Heart left ventricle (tissue), 16 donors: ENCODE measurements at places on chromosomes 12 and 14. TPM values are rescaled to one million over a fixed set of nuclear protein-coding genes. Genes with fewer than 3 reads are reported as not detected.
A peak's percentile ranks its signal among the peaks of the same experiment; 100 is the strongest.

GRCh38 chr12:34290381-34290995 is 268.2 kb downstream of the ALG10 start:
- no peaks in the 10 kb centered on the region for H3K36me3 ChIP-seq
- H3K4me1 ChIP-seq = no peaks in the 10 kb centered on the region
- no peaks in the 10 kb centered on the region for H3K27me3 ChIP-seq
- H3K4me3 ChIP-seq = no peak overlapping the region
- DNase-seq = peak; percentile 2

CFAP54 gene
- 0.31 TPM for total RNA-seq

DNA sequence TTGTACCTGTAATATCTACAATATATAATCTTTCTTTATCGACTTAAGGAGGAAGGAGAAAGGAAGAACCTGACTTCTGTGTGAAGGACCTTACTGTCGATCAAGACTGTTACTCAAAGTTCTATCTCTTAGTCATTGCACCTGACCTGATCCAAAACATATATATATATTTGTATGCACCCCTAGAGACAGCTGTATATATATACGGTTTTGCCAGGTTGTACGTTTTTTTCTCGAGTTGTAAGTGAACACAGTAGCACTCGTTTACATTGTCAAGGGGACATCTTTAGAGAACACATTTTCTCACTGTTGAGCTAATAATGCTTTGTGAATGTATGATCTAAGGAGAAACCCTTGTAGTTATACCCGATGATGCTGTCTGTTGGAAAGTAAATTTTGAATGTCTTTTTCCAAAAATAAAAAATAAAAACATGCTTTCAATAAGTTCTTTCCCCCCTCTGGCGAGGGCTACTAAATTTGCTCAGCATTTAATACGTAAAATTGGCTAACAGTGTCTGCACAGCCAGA is 536 bp upstream of the SLC35E3 start:
- H3K4me1 ChIP-seq = no peaks in the 10 kb centered on the region
- no peak for DNase-seq
- peaks cover 20% of the 10 kb centered on the region for H3K36me3 ChIP-seq
- H3K27ac ChIP-seq = peak overlapping the region; percentile 53
- no peaks in the 10 kb centered on the region for H3K27me3 ChIP-seq
- peak overlapping the region; percentile 73 for H3K4me3 ChIP-seq

DNA sequence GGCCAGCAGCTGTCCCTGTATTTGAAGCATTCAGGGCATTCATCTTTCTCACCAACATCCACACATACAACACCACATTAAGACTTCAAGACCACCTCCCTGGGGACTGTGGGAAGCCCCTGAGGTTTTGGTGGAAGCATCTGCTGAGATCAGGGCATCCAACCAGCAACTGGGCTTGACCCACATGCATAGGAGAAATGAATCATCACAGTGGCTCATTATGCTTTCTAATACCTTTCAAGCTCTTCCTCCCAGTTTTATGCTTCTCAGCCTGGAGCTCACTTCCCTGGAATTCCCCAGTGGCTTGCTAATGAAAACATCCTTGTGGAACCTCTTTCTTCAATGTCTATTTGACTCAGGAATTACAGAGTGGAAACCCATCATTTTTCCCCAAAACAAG is 21.4 kb upstream of the CMKLR1 start:
- no peak overlapping the region for H3K4me3 ChIP-seq
- no peaks in the 10 kb centered on the region for H3K4me1 ChIP-seq
- no peak overlapping the region for H3K27ac ChIP-seq
- no peak for DNase-seq

DNA sequence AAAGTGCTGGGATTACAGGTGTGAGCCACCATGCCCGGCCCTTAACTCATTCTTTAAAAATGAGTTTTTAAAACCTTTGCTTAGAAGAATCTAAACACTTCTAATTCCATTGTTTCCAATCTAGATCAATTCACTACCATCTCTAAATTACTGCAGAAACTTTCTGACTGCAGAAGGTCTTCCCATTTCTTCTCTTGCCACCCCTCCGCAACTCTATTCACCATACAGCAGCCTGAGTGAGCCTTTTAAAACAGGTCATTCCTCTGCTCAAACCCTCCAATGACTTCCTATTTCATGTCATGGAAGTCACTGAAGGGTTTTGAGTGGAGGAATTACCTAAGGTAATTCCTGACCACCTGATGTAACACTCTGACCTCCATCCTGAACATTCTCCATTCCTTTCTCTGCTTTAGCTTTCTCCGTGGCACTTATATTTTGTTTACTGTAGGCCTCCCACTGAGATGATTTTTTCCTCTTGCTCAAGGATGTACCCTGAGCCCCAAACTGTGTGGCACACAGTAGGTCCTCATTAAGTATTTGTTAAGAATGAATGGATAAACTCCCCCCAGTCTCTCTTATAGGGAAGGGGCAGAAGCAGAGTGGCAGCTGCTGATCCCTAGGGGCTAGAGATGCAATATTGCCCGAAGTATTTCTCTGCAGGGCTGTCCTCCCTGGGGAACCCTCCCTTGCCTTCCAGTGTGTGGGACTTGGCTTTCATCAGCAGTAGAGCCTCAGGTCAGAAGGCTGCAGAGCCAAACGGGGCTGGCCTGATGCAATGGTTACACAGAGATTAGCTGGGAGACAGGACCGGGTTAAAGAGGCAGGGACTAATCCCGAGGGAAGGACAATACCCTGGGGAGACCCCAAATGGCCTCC is 1.2 kb downstream of the DDIT3 start:
- H3K36me3 ChIP-seq = peaks cover 42% of the 10 kb centered on the region
- peak overlapping the region; percentile 64 for H3K4me3 ChIP-seq
- peaks cover 47% of the 10 kb centered on the region for H3K4me1 ChIP-seq
- no peaks in the 10 kb centered on the region for H3K27me3 ChIP-seq

ZNF140 gene
- 9.3 TPM for total RNA-seq

GRCh38 chr14:92877757-92878431 is 45.1 kb upstream of the CHGA start:
- no peaks in the 10 kb centered on the region for H3K27me3 ChIP-seq
- H3K4me1 ChIP-seq = peaks cover 10% of the 10 kb centered on the region
- no peak overlapping the region for H3K4me3 ChIP-seq
- no peaks in the 10 kb centered on the region for H3K36me3 ChIP-seq
- H3K27ac ChIP-seq = no peak overlapping the region
- peak; percentile 55 for DNase-seq

KLHL33 gene
- total RNA-seq = 0.07 TPM

DNA sequence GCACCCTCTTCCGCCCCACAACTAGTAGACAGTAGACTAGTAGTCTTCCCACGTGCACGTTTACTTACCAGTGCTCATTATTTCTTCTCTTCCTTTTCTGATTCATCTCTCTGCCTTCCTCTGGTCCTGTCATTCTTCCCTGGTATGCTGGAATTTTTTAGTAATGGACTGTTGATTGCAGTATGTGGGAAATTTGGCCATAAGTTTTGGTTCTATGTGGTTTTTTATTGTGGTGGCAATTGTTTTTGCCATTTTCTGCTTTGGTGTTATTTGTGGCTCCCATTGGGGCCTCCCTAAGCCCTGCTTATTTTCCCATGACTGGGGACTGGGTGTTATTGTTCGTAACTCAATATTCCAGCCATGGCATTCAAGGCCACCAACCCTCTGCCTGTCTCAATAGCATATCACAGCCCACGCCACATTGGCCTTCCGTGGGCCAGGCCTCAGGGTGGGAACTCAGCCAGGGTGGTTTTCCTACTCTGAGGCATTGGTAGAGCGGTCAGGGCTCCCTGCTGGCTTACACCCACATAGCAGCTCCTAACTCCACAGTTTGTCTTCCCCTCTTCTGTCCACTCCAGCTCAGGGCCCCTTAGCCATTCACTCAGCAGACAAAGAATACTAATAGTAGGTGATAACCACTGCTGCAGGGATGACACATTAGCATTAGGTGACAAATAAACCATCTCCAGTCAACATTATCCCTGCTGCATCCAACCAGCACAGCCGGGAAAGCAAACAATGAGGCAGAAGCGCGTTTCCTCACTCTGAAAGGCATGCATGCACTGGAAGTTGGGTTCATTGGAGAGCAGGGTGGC is 321.5 kb downstream of the CACNA1C start:
- no peaks in the 10 kb centered on the region for H3K36me3 ChIP-seq
- H3K4me3 ChIP-seq = no peak overlapping the region
- no peaks in the 10 kb centered on the region for H3K27me3 ChIP-seq
- H3K27ac ChIP-seq = peak overlapping the region; percentile 72
- DNase-seq = no peak
- peaks cover 58% of the 10 kb centered on the region for H3K4me1 ChIP-seq

DNA sequence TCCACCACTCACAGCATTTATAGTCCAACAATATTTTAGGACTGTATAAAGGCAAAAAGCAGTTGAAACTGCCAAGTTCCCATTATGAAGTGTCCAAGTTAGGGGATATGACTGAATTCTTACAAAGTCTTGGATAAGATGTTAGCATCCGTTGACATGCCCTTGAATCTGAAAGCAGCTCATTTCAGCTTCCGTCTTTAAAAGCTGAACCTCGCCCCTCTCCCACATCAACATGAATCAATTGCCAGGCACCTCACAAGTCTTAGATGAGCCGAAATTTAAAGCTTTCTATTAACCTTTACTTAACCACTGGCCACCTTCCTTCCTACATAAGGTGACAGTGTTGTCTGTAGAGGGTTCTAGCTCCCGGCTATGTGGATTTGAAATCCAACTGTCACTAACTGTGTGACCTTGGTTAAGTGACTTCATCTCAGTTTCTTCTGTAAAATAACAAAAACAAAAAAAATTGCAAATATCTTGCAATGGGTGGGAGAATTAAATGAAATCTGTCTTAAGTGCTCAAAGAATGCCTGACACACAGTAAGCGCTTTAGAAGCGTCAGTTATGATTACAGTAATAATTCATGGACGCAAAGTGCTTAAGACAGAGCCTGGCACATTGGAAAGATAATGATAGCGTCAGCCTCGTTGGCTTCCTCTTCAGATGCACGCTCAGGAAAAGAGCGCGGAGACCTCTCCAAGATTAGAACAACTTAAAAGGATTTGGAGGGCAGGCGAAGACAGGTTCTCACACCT is 1.2 kb downstream of the PPP1CC start:
- no peak for DNase-seq
- no peaks in the 10 kb centered on the region for H3K27me3 ChIP-seq
- peaks cover 73% of the 10 kb centered on the region for H3K4me1 ChIP-seq
- no peaks in the 10 kb centered on the region for H3K36me3 ChIP-seq
- peak overlapping the region; percentile 95 for H3K27ac ChIP-seq
- H3K4me3 ChIP-seq = peak overlapping the region; percentile 97
